Right ventricle myocardium superior (tissue), 1 donor: ENCODE measurements at places on chromosomes 6 and 20.

DNA sequence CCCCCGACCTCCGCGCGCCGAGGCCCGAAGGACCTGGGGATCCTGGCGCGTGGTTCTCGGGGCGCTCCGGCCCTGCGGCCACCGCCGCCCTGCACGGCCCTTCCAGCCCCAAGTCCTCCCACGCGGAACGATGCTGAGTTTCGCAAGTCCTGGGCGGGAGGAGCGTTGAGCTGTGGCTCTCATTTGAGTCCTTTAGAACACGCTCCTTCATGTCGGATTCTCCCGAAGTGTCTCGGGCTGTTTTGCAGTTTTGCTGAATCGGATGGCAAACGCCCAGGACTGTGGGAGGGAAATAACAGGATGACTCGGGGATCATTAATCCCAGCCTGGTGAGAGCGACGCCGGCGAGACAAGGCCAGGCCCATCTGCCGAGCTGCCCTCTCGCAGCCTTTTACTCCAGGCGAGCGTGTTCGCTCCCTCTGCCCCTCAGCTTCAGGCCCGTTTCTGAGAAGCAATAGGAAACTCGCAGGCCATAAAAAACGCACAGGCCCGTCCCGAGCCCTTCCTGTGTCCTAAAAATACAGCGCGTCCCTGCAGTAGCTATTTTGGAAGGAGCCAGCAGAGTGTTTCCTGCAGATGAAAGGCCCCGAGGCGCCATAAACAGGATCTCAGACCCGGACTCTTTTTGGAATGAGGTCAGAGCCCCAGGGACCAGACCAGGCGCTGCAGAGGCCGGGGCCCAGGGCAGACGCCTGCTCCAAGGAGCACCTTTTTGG, 153.5 kb downstream of the DLL1 start:
- DNase-seq, result peak; percentile 64

- DNase-seq, result no peak
Observed at GRCh38 chr6:168214586-168215104, 104.9 kb downstream of the DACT2 start.

DNA sequence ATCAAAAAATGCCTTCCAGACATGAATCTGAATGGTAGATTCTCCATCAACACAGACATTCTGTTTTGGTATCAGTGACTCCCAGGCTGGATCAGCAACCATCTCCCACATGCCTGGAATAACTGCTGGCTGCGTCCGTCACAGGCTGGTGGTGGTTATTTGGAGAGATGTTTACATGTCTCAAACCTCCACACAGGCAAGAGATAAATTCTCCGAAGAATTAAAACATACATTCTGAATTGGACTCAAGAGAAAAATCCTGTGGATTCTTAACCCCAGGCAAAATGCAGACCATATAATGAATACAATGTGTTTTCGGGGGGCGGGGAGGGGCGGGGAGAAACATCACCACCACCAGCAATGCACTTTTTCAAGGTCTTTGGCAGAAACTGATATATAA, 108.2 kb downstream of the THBS2 start:
- no peak for DNase-seq

GRCh38 chr20:18738055-18738454, 75.5 kb upstream of the SCP2D1 start:
- no peak for DNase-seq

- DNase-seq, result peak; percentile 55
Observed at GRCh38 chr20:4740774-4741431, 19.2 kb downstream of the PRND start.

DNA sequence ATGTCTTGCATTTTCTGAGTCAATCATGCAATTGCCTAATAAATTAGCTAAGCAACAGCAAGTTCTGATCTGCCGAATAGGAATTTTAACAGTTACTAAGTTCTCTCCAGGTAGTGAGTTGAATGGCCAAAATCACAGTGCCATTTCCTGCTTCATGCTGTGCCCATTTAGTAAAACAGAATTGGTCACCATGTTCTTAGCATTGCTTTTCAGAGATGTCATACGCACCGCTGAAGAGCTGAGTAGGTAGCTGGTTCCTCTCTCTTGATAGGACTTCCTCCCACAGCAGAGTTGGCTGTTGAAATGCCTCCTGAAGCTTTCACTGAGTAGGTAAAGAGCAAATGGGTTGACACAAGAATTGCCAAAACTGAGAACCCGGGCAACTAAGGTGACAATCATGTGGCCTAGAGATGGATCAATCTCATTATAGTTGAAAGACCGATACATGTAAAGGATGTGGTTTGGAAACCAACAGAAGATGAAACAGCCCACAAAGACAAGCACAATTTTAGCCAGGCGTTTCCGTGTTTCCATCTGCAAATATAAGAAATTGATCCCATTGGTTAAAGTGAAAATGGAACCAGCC, 57.1 kb upstream of the GJE1 start:
- DNase-seq, result no peak

- DNase-seq, result no peak
Observed at GRCh38 chr6:162736961-162737360, 9.2 kb downstream of the PACRG start.

DNA sequence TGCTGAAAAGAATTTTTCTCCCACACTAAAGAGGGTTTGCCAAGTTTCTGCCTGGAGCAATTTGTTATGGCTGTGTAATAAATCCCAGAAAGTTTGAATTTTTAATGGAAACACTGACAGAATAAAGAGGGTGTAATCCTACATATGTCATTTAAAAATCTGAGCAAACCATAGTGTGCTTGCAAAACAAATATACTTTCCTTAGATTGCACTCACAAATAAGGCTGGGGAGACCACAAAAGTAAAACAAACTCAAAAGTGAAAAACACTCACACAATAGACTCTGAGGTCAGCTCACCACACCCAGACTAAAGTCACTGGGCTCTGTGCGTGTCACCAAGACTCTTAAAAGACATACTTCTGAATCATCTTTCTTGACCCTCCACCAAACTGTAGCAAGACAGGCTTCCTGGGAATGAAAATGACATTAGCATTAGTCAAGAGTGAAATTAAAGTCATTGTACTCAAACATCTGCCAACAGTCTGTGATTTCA, 4.8 kb upstream of the ATXN1 start:
- no peak for DNase-seq

- DNase-seq, result no peak
Observed at GRCh38 chr6:16618962-16619361, 142.3 kb downstream of the ATXN1 start.

DNA sequence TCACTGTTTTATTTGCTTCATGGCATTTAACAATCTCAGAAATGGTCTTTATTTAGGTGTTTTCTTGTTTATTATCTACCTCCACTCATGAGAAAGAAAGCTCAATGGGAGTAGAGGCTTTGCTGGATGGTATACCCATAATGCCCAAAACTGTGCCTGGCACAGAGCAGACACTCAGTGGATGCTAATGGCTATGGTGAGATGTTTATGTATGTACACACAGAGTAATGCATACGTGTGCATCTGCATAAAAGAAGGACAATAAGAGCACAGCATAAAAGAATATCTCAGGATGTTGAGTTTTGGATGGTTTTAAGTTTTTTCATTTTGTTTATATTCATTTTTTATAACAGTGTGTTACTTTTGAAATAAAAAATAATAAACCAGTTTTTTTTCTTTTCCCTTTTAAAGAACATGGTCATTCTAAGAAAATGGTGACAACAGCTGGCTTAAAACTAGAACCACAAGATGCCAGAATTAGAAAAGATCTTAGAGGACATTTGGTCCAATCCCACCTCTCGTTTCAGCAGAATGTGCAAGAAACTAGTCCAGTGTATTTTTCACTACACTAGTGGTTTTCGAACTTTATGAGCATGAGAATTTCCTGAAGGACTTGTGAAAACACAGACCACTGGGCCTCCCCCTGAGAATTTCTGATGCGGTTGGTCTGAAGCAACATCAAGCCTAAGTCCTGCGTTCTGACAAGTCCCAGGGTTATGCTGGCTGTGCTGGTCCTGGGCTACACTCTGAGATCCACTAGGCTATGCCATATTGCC, 131.9 kb downstream of the FYN start:
- DNase-seq, result no peak

- DNase-seq, result no peak
Observed at GRCh38 chr6:155388591-155388990, 67.0 kb downstream of the NOX3 start.

GRCh38 chr20:13200767-13201500, 20.1 kb upstream of the ISM1 start:
- DNase-seq, result no peak

DNA sequence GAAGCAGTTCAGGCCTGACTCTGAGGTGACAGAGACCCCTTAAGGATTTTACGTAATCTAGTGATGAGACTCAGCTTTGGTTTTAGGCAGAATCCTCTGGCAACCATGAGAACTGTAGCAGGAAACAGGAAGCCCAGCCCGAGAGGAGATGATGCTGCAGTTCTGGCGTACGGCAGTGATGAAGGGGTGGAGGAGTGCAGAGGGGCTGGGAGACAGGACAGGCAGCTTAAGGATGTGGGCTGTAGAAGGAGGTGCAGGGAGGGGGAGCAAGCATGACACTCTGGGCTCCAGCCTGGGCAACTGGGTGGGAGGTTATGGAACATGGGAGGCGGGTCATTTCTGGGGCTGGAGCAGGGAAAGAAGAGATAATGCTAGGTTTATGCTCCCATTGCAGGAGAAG, 67.1 kb downstream of the LRFN2 start:
- DNase-seq, result no peak

- DNase-seq, result no peak
Observed at GRCh38 chr6:167161851-167162467, 4.2 kb upstream of the GPR31 start.

GRCh38 chr6:44152109-44152461, 6.5 kb upstream of the CAPN11 start:
- DNase-seq, result no peak

GRCh38 chr6:56378507-56378906, 131.1 kb upstream of the COL21A1 start:
- no peak for DNase-seq

DNA sequence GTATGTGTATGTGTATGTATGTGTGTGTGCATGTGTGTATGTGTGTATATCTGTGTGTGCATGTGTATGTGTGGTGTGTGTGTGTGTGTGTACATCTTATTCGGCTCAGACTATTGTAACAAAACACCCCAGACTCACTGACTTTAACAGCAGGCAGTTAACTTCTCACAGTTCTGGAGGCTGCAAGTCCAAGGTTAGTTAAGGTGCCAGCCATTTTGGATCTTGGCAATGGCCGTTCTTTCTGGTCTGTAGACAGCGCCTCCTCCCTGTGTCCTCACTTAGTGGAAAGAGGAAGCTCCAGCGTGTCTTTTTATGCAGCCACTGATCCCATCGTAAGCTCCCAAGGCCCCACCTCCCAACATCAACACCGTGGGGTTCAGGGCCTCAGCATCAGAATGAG, 128.3 kb upstream of the THBS2 start:
- no peak for DNase-seq

DNA sequence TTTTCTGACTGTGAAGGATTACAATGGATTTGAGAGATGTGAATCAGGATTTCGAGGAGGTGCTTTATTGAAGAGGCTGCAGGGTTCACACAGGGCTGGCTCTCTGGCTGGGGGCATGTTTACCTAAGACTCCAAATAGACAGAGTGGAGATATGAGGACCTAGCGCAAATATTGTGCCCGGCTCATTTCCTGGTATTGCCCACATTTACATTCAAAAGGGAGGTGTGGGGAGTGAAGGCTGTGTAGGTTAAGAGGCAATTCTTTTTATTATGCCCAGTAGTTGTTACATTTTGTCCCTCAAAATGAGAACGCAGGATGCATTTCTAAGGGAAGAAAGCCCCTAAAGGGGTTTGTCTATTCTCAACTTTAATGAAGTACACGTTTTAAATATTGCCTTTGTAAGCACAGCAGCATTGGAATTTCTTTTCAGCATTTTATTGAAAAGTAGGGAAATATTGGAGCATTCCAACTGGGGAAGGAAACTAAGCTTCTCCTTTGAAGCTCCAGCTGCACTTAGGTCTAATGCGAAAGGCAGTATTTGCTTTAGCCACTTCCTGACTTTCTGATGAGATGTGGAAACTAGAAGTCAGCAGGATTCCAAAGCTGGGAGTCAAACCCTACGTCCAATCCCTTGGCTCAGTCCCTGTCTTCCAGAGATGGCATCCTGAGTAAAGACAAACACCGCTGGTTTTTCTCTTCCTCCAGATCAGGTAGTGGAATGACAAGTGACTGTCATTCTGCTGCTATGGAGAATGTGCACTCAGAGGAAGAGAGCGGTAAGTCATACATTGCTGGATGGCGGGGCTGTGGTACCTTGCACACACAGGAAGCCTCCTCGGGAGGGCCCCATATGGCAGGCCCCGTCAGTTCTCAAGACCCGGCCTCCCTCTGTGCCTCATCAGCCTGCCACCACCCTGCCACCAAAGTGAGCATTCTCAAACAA, 70.7 kb downstream of the MYB start:
- no peak for DNase-seq

GRCh38 chr6:17965397-17965796, 22.0 kb downstream of the KIF13A start:
- no peak for DNase-seq

- DNase-seq, result no peak
Observed at GRCh38 chr6:109328629-109329028, 53.6 kb downstream of the CD164 start.

- no peak for DNase-seq
Observed at GRCh38 chr6:28205879-28206278, 19.2 kb upstream of the ZSCAN9 start.

- no peak for DNase-seq
Observed at GRCh38 chr6:97440590-97441176, 157.7 kb upstream of the MMS22L start.

DNA sequence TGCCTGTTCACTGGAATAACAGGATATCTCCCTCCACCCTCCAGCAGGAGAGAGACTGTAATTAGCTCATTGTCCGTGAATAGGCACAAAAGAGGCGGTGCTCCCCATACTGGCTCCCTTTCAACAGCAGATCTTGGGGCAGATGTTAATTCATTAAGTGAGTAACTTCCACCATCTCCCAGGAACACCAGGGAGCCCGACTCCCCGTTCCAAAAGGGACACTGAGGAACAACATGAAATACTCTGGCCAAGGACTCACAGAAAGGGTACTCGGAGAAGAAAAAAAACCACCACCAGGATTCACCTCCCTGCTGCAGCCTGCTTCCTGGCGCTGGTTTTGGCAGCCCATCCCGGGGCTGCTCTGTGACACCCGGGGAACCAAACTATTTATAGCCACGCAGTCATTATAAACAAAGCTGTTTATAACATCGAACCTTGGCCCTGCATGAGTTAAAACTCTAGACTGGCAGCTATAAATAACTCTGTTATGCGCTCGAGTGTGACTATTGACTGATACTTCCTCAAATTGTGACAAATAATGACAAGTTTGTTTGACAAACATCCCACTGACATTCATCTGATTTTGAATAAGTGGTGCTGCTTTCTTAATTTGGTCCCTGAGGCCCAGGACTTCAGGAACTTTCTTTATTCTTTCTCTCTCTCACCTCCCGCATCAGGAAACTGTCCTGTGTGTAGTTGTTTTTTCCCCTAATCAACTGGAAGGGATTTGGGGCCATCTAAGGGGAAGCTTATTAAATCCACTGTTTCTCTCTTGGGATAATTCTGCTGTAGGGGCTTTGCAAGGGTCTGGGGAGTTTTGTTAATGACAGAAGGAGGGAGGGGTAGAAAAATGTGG, 521.6 kb downstream of the CD83 start:
- peak; percentile 74 for DNase-seq

GRCh38 chr20:32404017-32404416, 45.9 kb downstream of the ASXL1 start:
- DNase-seq, result no peak
